ENCODE measurements at places on chromosomes 7 and 10. TPM values are rescaled to one million over a fixed set of nuclear protein-coding genes. Genes with fewer than 3 reads are reported as not detected.

The LBX1 gene
- 27.5 TPM for polyA plus RNA-seq

The OR9A2 gene
- polyA plus RNA-seq: not detected

The SRPK2 gene
- polyA plus RNA-seq: 112 TPM

The LRRC4 gene
- polyA plus RNA-seq: 62.3 TPM

The SEMA4G gene
- polyA plus RNA-seq: 67.0 TPM

The LLCFC1 gene
- polyA plus RNA-seq: not detected

The ASIC3 gene
- 18.0 TPM for polyA plus RNA-seq

The INTS1 gene
- 100 TPM for polyA plus RNA-seq

The PDE1C gene
- polyA plus RNA-seq: 10.6 TPM

The TMEM196 gene
- polyA plus RNA-seq: 14.7 TPM

The TEX36 gene
- not detected for polyA plus RNA-seq

The NUTM2E gene
- polyA plus RNA-seq: not detected

The ADAM22 gene
- polyA plus RNA-seq: 35.3 TPM

The MARVELD1 gene
- 25.6 TPM for polyA plus RNA-seq

The DDIT4 gene
- polyA plus RNA-seq: 122 TPM

The FGFBP3 gene
- 59.8 TPM for polyA plus RNA-seq

The C10orf67 gene
- polyA plus RNA-seq: 0.56 TPM

The PSD gene
- 151 TPM for polyA plus RNA-seq

The EXOC4 gene
- 47.5 TPM for polyA plus RNA-seq

The RGR gene
- 12.1 TPM for polyA plus RNA-seq
